Tibial nerve (tissue), 4 donors: ENCODE measurements at places on chromosomes 1 and 21.
A peak's percentile ranks its signal among the peaks of the same experiment; 100 is the strongest.

DNA sequence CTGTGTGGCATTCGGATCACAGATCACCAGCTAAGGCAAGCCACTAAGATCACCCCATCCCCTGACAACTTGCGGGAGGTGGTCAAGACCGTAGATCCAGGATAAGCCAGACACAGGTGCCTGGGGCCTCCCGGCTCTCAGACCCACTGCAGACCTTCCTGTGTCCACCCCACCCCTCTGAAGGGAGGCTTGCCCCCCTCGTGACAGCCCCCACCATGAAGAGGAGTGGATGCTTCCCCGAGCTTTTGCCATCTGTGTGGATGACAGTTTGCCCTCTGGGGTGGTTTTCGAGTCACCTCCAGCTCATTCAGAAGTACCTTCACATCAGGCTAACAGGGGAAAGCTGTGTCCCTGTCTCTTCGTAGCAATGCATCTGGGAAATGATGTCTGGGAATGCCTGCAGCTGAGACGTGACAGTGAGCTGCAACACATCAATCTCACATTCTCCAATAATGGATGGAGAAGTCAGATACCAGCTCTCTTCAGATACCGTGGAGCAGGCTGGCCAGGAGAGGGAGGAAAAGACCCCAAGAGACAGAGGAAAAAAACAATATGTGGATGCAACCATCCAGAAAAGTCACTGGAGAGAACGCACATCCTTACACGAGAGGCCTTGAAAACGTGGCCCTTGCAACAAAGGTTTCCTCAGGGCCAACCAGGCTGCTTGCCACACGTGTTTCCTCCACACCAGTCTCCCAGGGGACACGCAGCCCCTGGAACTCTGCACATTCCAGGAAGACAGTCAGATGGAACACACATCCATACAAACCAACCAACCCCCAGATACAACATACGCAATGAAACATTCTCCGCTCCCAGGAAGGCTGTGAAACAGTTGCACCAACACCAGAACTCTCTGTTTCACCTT lies 20.4 kb upstream of the FHAD1 start:
- no peak overlapping the region for H3K27ac ChIP-seq
- no peaks in the 10 kb centered on the region for H3K4me1 ChIP-seq
- no peaks in the 10 kb centered on the region for H3K36me3 ChIP-seq
- no peak overlapping the region for H3K4me3 ChIP-seq
- no peak for DNase-seq

DNA sequence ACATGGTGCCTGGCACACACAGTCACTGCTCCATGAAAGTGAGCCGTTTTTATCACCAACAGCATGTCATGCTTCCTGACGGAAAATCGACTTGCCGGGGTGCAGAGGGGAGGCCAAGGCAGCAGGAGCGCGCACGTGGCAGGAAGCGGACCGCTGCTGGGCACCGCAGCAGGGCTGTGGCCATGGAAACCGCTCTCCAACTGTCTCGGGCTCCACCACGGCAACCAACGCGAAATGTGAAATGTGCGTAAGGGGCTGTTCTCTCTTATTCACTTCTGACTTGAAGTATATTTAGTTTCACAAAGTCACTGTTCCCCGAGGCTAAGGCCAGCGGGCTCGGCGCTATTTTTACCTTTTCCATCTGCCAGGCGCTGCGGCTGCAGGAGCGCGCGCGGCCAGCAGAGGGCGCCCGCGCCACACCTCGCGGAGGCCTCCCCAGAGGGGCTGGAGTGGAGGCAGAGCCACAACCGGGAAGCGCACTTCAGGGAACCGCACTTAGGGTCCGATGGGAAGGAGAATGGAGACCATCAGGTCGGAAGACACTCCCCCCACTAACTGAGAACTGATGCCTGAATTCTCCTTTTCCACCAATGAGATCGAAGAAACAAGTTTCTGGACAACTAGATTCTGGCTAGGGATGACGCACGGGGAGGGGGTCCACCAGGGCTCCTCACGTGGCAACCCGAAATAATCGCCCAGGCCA lies 19.7 kb downstream of the RCC2 start:
- no peaks in the 10 kb centered on the region for H3K4me1 ChIP-seq
- peaks cover 94% of the 10 kb centered on the region for H3K36me3 ChIP-seq
- H3K4me3 ChIP-seq: no peak overlapping the region
- no peak overlapping the region for H3K27ac ChIP-seq
- H3K27me3 ChIP-seq: no peaks in the 10 kb centered on the region

- no peaks in the 10 kb centered on the region for H3K27me3 ChIP-seq
- H3K27ac ChIP-seq: peak overlapping the region; percentile 98
- H3K4me3 ChIP-seq: peak overlapping the region; percentile 69
Observed at GRCh38 chr1:32393832-32394140, 455 bp downstream of the BSDC1 start.

GRCh38 chr21:29523646-29524045 lies 224.9 kb downstream of the BACH1 start:
- H3K27me3 ChIP-seq: no peaks in the 10 kb centered on the region
- H3K36me3 ChIP-seq: no peaks in the 10 kb centered on the region
- no peaks in the 10 kb centered on the region for H3K4me1 ChIP-seq
- H3K4me3 ChIP-seq: no peak overlapping the region
- no peak overlapping the region for H3K27ac ChIP-seq
- no peak for DNase-seq

- H3K4me1 ChIP-seq: no peaks in the 10 kb centered on the region
- no peaks in the 10 kb centered on the region for H3K36me3 ChIP-seq
- H3K4me3 ChIP-seq: no peak overlapping the region
- H3K27me3 ChIP-seq: no peaks in the 10 kb centered on the region
- no peak for DNase-seq
Observed at GRCh38 chr1:30322859-30323257, 400.5 kb downstream of the MATN1 start.

DNA sequence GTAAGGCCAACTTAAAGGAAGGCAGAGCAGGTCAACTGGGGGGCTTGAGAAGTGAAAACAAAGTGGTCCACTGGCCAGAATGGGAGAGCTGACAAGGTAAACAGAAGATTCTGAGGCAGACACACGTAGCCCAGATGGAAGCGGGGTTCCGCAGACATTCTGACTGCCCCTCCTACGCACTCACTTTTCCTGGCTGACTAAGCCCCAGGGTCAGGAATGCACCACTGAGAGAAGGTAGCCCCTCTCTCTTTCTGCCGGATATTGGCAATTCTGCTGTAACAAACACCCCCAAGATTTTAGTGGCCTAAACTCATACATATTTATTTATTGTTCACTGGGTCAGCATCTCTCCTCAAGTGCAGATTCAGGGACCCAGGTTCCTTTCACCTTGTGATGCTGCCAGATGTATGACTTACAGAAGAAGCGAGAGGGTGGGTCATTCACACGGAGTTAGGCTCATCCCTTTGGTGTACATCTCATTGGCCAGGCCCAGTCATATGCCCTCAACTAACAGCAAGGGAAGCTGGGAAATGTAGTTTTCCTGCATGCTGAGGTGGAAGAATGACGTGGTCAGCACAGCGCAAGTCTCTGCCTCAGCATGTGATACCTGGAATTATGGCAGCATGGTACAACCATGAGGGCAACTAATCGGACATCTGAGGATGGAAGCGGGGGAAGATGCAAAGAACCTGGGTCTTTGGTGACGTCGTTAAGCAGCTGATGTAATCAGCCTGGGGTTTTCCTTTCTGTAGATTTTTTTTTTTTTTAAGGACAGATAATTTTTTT lies 43.4 kb upstream of the MRPS6 start:
- H3K27ac ChIP-seq: no peak overlapping the region
- H3K27me3 ChIP-seq: no peaks in the 10 kb centered on the region
- H3K4me3 ChIP-seq: no peak overlapping the region

DNA sequence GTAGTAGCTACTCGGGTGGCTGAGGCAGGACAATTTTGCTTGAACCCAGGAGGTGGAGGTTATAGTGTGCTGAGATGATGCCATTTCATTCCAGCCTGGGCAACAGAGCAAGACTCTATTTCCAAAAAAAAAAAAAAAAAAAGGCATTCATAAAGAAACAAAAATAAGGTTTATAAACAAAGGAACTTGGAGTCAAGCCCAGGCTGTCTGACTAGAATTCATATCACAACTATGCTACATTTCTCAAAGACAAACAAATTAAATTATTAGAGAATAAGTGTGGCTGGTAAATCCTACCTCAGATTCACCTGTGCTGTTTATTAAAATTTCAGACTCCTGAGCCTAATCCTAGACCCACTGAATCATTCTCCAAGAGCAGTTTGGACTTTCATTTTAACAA lies 4.2 kb downstream of the GCLM start:
- H3K4me1 ChIP-seq: peaks cover 9% of the 10 kb centered on the region
- DNase-seq: no peak
- H3K4me3 ChIP-seq: no peak overlapping the region
- no peak overlapping the region for H3K27ac ChIP-seq
- H3K27me3 ChIP-seq: no peaks in the 10 kb centered on the region

DNA sequence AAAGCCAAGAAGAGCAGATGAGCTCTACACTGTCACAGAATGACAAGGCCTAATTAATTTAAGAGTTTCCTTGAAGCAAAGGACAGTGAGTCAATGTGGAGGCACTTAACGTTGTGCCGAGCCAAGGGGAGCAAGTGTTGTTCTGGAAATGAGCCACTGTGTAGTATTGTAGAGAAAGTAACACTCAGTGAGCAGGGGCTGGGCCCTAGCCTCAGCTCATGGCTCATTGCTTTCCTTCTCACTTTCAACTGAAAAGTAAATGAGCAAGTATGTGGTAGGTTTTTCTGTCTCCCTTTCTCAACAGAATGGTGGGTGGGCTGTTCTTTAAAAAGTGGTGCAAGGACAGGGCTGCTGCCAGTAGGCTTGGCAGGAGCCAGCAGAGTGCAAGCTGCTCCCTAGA lies 11.8 kb upstream of the KIAA0040 start:
- H3K27ac ChIP-seq: no peak overlapping the region
- no peaks in the 10 kb centered on the region for H3K4me1 ChIP-seq
- no peak overlapping the region for H3K4me3 ChIP-seq
- no peak for DNase-seq
